ENCODE measurements at places on chromosomes 3 and 15.

GRCh38 chr15:51450001-51450400 lies 108.5 kb downstream of the GLDN start:
- DNase-seq: no peak

DNA sequence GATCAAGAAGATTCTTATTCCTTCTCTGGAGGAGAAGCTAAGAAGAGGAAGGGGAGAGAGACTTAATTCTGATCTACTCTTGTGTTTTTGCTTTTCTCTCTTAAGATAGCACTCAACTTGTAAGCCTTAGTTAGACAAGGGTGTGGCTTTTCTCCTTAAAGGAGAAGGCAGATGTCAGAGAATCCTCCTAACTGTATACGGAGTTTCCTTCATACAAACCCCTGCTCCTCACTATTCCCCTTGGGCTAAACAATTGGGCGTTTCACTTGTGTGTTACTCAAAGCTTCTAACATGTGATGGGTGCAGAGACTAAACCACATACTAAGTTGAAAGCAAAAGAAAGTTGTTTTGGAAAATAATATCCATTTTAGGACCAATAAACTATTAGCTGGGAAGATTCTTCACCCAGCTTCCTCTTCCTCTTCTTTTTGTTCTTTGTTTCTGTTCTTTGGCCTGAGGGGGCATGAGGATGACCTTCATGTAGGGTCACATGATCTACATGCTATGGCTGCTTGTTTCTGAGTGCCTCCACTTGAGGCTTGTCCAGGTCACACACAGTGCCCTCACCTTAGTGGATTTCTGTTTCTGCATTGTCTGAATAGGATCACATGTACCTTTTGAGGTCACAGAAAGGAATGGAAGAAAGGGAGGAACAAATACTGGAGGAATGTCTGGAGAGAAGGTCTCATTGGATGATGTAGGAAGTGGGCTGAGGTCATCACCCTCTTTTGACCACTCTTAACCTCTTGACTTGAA lies 14.6 kb downstream of the SPINK8 start:
- DNase-seq: no peak

GRCh38 chr3:42495393-42495792 lies 7.0 kb upstream of the VIPR1 start:
- no peak for DNase-seq

DNA sequence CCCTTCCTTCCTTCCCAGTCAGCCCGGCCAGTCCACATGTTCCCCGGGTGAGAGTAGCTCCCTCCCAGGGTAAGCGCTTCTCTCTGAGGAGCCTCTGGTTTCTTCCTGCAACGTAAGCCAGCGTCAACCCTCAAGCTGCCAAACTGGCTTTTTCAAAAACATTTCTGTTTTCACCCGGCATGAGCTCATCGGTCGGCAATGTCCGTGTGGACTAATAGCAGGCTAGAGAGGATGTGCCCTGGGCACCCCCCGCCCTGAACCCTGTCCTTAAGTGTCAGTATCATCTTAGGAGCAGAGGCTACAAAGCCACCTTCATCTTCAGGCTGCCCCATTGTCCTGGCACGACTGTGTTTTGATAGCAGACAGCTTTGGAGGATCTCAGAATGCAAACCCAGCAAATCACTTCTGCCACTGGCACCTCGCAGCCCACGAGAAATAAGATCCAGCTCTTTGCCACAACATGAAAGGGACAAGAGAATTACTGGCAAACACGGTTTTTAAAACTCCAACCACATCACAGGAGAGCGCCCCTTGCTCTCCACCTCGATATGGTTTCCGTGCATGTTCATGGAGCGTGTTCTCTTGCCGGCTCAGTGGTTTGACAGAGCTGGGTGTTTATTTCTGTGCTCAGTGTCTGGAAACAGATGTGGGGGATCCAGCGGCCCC lies 9.9 kb downstream of the ALDH1A3 start:
- DNase-seq: no peak

GRCh38 chr3:162769564-162769963 lies 1273.0 kb downstream of the OTOL1 start:
- no peak for DNase-seq

DNA sequence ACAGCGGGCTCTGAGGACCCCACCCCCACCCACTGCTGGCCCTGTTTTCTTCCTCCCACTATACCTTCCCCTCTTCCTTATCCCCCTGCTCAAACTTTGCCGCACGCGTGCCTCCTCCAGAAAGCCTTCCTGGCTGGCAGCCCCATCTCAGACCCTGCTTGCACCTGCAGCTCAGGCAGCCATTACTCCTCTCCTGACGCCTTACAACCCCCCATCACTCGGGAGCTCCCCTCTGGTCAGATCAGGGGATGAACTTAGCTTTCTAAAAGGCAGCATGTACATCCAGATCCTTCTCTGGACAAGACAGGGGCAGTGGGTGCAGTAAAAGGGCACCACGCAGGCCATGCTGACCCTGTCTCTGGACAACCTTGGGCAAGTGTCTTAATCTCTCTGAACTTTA lies 94.5 kb downstream of the SEC22A start:
- DNase-seq: no peak

DNA sequence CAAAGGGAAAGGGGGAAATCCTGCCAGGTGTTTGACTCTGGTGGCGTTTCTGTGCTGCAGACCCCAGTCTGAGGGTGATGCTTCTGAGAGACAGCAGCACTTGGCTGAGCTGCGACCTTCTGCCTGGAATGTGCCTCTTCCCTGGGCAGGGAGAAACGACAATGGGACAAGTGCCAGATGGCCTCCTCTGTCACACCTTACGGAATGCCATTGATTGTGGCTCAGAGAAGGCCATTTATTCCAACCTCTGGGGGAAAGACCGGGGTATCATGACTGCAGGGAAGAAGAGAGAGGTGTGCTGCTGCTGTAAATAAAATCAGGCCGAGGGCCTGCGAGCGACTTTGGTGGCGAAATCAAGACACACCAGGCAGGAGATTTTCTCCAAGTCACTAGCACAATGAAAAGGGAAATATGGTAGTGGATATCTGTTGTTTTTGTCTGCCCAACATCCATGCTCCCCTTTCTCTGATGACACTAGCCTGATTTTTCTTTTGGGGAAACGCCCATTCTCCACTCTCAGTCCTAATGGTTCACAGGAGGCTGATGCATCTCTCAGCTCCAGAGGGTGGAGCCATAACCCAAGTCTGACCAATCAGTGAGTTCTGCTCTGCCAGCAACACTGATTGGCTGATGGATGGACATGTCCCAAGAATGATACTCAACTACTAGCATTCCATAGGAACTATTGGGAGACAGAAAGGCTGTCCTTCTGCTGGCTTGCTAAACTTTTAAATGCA lies 336.1 kb downstream of the FOXP1 start:
- DNase-seq: no peak

- no peak for DNase-seq
Observed at GRCh38 chr3:185744997-185745843, 79.6 kb downstream of the IGF2BP2 start.

- DNase-seq: no peak
Observed at GRCh38 chr15:69736161-69736560, 283.5 kb downstream of the RPLP1 start.

DNA sequence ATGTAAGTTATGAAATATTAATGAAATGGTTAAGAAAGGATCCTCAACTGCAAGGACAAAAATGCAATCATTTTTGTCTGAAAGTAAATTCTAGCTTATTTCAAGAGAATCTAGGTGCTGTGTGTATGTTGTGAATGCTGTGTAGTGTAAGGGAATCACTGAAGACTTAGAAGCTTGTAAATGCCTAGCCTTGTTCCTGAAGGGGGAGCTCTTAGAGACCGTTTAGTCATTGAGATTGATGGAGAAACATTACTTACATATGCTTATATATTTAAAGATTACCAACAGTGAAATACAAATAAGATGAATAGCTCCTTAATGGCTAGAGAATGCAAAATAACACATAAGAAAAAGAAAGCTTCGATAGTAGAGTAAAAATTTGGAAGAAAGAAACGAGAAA lies 67.9 kb downstream of the CNTN4 start:
- no peak for DNase-seq

- no peak for DNase-seq
Observed at GRCh38 chr3:138675393-138675792, 66.8 kb downstream of the FAIM start.

DNA sequence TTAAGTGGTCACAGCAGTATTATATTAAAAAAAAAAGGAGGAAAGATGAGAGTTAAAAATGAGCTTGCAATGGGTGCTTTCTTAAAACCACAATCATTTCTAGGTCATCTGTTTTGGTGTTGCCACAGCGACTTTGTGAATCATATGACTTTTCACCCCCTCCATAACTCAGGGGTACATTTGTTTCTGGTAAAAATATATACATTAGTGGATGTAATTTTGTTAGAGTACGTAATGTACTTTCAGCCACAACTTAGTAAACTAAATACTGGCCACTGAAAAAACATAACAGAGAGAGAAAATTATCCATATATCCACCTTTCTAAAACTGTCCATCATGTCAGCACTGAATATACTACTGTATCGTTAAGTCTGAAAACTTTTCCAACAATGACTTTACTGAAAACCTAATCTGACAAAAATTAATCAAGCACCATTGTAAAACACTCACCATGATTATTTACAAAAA lies 3.4 kb downstream of the ANKRD28 start:
- DNase-seq: no peak

GRCh38 chr3:17412950-17413530 lies 329.4 kb downstream of the TBC1D5 start:
- DNase-seq: no peak

DNA sequence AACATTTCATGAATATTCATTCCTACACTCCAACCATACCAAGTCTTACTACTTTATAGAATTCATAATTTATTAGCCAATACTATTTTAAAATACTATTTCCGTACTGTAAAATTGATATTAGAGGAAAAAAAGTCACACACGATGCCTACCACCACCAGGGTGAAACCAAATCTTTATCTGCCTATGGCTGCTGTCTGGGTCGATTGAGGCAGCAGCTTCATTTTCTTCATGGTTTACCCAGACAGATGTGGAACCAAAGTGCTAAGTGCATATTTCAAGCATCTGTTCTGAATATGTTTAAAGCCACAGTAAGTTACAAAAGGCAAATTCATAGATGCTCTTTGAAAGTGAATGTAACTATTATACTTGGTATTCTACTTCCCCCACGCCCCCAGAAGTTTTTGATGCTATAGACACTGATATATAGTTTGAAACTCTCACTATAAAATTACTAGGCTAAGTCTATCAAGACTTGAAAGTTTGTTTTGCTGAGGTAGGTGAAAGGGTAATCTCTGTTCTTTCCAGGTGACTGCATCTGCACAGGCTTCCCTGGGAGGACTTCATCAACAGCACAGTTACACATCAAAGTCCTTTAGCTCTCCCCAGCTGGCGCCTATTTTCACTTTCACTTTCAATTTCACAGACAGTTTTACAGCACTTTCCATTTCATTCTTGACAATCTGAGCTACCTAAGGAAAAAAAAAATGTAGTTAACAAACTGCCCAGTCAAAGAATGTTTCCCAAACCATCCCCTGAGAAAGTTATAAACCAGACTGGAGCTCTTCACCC lies 113.9 kb downstream of the POLQ start:
- no peak for DNase-seq

- DNase-seq: no peak
Observed at GRCh38 chr3:149385617-149386298, 8.3 kb upstream of the TM4SF1 start.

- no peak for DNase-seq
Observed at GRCh38 chr3:4231041-4231440, 72.1 kb upstream of the SETMAR start.

DNA sequence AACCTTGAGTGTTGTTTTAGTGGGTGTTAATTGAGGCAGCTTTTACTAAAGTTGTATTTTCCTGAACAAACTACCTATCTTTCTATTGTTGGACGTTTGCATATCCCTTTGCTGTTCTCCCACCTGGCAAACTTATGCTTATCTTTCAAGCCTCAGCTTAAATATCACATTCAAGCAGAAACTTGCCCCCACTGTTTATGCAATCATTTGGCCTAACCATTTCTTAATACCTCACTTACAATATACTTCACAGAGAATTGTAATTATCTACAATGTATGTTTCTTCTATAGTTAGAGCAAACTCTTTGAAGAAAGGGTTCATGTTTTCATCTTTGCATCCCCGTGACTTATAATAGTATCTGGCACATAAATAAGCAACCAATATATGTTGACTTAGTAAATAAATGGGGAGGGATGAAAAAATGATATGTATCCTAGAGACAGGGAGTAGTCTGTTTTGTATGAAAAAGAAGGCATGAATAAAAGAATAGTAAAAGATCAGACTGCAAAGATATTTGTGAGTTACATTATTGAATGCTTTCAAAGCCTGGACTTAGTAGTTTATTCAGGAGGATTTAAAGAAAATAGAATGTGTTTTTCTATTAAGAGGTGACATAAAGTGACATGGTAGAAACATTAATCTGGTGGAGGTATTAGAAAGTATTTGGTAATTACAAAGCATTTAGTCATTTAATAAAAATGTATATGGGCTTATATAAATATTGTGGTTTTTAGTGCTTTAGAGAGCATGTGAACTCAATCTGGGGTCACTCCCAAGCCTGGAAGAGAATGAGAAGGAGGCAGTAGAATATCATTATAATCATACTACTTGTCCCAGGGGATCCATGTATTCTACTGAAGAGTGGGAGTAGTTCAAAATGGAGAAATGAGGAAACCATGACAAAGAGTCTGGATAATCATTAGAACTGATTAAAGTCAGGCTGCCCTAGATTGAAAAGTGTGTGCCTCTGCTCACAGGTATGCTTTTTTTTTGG lies 60.0 kb upstream of the DCBLD2 start:
- no peak for DNase-seq

- DNase-seq: no peak
Observed at GRCh38 chr3:43248185-43248583, 38.2 kb upstream of the SNRK start.

- DNase-seq: no peak
Observed at GRCh38 chr3:190522621-190523222, 8.8 kb downstream of the IL1RAP start.

DNA sequence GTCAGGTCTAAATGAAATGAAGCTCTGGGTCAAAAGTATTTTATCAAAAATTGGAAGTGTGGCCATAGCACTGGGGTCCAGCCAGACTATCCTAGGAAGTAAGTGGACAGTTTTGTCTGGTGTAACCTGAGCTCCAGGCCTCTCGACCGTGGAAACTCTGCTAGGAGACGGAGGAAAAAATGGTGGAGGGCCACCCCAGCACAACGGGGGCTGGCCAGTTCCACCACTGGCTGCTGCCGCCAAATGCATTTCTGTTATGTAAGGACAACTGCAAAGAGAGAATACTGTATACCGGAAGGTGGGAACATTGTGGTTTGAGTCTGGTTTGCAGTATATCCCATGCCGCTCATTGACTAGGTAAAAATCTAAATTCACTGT lies 235.7 kb downstream of the GREM1 start:
- no peak for DNase-seq

- no peak for DNase-seq
Observed at GRCh38 chr3:120487191-120487650, 36.4 kb upstream of the FSTL1 start.

GRCh38 chr3:68880632-68881031 lies 51.7 kb downstream of the TAFA4 start:
- DNase-seq: no peak

GRCh38 chr15:47363653-47364052 lies 353.7 kb upstream of the SEMA6D start:
- DNase-seq: no peak

DNA sequence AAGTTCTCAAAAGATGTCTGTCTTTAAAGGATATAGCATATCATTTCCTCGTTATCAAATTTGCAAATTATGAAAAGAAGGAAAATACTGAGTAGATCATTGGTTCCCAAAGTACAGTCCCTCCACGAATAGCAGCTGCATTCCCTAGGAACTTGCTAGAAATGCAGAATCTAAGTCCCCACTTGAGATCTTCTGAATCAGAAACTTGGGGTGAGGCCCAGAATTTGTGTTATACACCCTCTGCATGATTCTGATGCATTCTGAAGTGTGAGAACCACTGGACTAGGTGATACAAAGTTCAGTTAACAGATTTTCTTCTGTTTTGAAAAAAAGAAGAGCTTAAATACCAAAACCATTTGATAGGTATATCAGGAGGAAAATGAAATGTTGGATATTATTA lies 77.1 kb downstream of the SLC25A26 start:
- no peak for DNase-seq
